ENCODE measurements at places on chromosomes 1 and 21.

DNA sequence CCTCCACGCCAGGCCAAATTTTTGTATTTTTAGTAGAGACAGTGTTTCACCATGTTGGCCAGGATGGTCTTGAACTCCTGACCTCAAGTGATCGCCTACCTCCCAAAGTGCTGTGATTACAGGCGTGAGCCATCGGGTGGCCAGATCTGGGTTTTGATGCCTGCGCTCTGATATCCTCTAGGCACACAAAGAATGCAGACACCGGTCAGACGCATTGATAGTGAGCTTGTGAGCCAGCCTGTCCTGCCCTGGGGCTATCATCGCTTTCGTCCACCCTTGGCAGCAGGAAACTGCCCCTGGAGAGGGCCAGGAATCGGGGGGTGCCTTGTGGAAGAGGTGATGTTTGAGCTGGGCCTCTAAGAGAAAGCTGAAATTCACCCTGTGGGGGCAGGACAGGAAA is 4.0 kb downstream of the FBLIM1 start:
- DNase-seq, result no peak

DNA sequence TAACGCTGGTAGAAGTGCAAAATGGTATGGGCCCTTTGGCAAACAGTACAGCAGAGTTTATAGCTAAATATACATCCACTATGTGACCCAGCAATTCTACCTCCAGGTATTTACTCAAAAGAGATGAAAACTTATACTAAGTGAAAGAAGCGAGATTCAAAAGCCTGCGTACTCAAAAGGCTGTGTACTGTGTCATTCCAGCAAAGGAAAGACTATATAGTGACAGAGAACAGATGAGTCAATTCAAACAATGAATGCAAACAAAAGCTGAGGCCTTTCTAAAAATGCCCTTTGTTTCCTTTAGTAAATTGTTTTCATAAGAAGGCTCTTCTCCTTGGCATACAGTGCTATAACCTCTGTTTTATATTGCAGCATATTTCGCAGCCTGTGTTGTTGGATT is 268.8 kb upstream of the CSF3R start:
- peak; percentile 100 for DNase-seq

GRCh38 chr1:178921499-178921898 is 50.6 kb upstream of the ANGPTL1 start:
- DNase-seq, result no peak

GRCh38 chr1:39976732-39977131 is 21.8 kb downstream of the MFSD2A start:
- no peak for DNase-seq

DNA sequence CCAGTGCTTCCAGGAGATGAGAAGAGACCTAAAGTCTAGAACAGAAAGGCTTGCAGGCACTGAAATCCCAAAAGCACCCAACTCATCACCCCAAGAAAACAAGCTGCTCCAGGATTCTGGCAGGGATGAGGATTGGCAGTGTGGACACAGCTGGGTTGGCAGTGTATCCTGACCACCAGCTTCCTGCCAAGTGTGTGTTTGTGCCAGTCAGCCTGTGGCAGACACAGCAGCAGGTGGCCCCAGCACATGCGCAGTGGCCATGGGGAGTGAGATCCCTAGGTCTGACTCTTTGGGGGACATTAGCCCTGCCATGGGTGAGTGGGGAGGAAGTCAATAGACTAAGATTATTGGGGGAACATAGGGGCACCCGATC is 8.7 kb upstream of the SNAPIN start:
- DNase-seq, result no peak

- DNase-seq, result peak; percentile 68
Observed at GRCh38 chr1:165408518-165408917, 36.4 kb downstream of the RXRG start.

DNA sequence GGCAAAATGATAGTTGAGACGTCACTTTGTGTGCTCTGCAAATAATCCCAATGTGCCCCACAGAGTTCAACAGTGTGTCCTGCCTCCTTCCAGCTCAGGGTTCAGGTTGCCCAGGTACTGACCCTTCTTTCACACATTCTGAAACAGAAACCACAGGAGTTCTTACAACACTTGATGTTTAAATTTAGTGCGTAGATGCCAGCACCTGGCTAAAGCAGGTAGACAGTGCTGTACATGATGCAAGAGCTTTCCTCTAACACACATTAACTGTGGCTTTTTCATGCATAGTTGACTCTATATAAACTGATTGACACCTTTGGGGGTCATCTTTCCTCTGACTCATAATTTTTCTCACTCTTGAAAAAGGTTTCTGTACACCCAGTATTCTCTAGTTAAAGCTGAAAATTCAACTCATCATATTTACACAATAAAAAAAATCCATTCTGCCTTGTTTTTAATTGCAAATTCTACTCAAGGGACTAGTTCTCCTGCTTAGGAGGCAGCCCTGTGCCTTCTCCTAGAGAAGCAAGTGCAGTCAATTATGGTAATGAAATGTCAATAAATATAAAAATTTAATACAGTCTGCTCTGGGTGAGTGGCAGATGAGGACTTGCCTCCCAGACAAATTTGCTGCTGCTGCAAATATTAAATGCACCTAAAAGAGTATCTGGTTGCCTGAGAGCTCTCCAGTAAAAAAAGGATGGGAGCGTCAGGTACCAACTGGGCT is 91.4 kb downstream of the NR5A2 start:
- DNase-seq, result peak; percentile 58

GRCh38 chr1:119139403-119139802 is 1.1 kb downstream of the WARS2 start:
- no peak for DNase-seq

GRCh38 chr1:224116131-224116530 is 2.2 kb downstream of the FBXO28 start:
- DNase-seq, result peak; percentile 93

- no peak for DNase-seq
Observed at GRCh38 chr1:175402336-175402735, 209.8 kb upstream of the KIAA0040 start.

- no peak for DNase-seq
Observed at GRCh38 chr1:30675761-30676160, 47.6 kb downstream of the MATN1 start.

DNA sequence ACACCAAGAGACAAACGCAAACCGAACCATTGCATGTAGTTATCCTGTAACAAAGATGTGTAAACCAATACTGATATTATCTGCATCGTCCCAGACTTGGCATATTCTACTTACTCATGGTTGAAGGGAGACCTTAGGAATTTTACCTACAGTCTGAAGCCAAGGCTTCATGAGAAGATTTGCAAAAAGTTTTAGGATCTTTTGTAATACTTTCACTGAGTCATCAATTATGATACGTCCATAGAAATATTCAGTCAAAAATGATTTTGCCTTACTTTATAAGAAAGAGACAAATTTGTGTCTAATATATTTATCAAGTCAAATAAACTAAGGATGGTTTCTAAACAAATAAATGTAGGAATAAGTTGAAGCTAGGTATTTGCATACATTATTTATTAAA is 1176.1 kb upstream of the ADGRL2 start:
- DNase-seq, result no peak

DNA sequence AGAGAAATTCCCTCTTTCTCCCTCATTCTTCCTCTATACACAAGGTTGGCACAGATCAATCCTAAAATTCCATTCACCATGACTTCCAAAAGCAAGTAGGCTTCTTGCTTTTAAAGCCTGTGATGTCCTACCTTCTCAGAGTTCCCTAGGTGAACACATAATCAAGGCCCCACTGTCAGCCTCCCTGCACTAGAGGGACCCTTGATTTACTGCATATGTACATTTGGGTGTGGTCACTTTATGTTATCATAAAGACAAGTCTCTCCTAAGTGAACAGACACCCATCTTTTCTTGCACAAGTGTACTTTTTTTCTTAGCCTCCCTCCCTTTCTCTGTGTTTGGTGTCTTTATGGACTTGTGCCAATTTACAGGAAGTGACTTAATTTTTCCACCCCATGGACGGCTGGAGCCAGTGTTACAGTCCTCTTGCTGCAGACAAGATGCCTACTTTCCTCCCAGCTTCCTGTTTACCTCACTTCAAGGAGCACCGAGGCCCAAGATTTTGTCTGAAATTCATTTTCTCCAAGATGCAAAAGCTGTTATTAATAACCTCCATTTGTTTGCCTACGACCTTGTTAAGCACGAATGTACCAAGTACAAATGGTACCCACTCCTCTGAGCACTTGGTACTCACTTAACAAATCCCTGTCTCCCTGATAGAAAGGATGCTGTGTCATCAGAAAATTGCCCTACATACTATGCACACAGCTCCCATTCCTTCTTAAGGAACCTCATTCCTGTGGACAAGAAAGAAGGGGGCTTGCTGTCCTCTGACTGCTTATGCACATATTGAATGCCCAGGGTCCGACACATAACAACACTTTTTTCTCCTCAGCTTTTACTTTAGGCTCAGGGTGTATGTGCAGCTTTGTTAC is 82.8 kb upstream of the SLC44A3 start:
- no peak for DNase-seq

DNA sequence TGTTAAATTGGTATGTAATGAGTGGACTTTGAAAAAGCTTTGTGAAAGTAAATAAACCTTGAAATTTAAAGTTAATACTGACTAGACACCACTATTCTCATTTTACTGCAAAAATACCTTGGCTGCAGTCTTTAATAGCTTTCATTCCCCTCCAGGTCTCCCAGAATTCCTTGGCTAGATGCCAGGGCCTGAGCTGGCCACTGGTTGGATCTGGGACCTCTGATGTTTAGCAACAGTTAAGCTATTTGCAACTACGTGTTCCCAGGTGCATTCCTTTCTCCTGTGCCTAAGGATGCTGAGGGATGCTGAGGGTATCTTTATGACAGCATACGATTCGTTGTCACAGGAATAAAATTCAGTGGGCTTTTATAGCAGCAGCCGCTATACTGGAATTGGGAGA is 938.7 kb downstream of the TTLL7 start:
- DNase-seq, result no peak

DNA sequence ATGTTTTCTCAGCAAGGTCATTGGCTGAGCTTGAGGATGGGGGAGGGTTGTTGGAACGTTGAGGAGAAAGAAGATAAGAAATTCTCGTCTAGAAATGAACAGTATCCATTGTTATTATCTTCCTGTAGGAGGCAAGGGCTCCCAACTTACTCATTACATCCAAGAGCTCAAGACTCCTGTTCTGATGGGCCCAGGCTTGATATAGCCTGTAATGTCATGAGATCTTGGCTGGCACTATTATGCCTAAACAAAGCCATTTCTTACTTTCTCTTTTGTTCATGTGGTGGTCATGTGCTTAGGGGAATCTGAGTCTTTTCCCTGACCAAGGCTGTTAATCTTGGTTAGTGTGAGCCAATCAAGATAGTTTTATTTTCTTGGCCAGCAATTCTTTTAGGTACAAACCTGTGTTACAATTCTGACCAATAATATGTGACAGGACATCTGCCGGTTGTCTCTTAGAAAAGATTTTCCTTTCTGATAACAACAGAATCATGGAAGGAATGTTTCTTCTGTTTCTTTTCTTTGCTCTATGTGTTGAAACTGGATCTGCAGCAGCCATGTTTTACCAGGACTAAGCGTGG is 15.2 kb upstream of the IGSF3 start:
- DNase-seq, result no peak

DNA sequence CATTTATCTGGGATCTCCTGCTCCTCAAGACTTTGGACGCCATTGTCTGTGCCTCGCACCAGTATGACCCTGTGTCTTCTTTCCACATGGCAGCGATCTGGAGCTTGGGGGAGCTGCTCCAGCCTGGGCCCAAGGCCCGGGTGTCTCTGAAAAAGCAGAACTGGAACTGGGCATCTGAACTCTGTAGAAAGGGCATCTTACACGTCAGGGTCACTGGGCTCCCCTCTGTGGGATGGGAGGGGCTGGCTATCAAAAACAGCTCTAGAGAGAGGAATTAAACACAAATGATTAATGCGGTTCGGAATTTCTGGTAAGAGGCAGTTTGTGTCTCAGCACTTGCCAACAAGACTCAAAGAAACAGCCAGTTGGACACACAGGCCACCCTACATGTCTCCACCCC is 16.1 kb downstream of the FCRL1 start:
- DNase-seq, result no peak

DNA sequence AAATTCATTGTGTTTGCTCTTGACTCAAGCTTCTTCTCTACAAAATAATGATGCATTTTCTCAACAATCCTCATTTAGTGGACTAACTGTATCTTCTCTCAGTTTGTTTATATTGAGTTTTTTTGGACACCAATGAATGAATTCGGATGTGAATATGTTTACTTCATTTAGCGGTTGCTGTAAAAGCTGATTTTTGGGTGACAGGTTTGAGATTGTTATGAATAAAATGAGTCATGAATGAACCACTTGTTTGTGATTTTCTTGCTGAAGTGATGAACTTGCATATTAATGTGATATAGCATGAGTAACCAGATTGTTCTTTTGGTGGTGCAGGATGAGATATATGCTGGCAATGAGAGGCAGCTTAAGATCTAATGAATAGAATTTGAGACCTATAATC is 3.1 kb downstream of the DNM3 start:
- no peak for DNase-seq

GRCh38 chr21:21159253-21159899 is 161.2 kb downstream of the NCAM2 start:
- DNase-seq, result no peak

DNA sequence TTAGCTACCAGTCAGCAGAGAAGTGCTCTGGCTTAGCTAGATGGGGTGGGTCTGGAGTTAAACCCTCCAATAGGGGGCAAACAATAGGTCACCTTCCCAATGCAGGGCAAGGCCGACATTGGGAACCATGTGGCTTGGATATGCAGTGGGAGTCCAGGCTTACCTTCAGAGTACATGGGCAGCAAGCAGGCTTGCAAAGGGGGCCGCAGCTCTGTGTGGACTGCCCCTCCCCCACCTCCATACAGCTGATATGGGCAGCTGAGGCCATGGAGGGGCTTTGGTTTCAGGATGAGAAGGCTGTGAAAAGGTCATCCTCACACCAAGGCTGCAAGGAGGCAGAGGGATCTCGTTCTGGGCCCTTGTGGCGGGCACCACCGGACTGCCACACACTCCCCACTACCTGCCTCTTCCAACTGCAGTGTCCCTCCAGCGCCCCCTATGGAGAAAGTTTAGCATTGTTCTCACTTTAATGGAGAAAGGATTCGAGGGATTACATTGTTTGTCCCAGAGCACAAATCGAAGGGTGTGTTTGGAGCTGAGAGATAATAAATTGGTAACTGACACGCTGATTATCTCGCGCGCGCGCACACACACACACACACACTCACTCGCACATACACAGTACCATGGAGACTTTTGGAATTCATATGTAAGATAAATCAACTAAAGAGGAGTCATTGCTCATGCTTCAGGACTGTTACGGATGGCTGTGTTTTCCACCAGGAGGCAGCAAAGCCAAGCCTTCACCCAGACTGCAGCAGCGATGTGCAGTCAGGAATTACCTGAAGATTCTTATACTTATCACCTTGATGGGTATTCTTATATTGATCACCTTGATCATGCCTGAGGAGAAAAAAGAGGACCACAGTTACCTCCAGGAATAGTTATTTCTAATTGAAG is 7.0 kb upstream of the SMCP start:
- no peak for DNase-seq

- DNase-seq, result no peak
Observed at GRCh38 chr1:115546846-115547245, 94.9 kb upstream of the VANGL1 start.

Data from NCI-H510A treated with DMSO at 0.1 percent for 48 hours (cell line).